WTC11 (cell line): ENCODE measurements at places on chromosomes 1 and 21. TPM values are rescaled to one million over a fixed set of nuclear protein-coding genes. Genes with fewer than 3 reads are reported as not detected.

The CDC42BPA gene
- total RNA-seq, result 22.2 to 25.2 TPM (median 22.9 TPM) in 3 replicates

The RGS2 gene
- total RNA-seq, result 13.1 to 19.1 TPM (median 18.7 TPM) in 3 replicates

The KRTAP13-2 gene
- not detected in 3 replicates for total RNA-seq

The EPHX1 gene
- total RNA-seq, result 60.9 to 66.2 TPM (median 64.4 TPM) in 3 replicates

DNA sequence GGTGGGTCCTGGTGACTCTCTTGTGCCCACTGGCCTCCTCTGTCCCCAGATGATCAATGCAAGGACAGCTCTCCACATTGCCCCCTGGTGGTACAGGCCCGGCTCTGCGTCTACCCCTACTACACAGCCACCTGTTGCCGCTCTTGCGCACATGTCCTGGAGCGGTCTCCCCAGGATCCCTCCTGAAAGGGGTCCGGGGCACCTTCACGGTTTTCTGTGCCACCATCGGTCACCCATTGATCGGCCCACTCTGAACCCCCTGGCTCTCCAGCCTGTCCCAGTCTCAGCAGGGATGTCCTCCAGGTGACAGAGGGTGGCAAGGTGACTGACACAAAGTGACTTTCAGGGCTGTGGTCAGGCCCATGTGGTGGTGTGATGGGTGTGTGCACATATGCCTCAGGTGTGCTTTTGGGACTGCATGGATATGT lies 10.8 kb downstream of the ADAMTSL4 start:
- peak; percentile 87 for DNase-seq

DNA sequence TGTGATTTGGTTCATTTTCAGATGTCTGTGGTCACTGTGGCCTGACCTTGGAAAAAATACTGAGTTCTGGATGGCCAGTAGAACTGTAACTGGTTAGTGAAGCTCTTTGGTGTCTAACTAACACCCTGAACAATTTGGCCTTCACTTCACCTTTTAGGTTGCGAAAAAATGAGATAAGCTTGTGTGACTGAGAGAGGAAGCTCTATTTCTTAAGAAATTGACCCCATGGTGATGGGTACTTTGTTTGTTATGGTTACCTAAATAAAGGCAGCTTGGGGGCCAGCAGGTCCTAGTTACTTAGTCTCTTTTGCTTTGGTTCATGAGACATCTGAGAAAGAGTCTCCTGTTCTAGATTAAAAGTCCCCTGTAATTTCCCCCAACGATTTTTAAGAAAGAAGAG lies 181.6 kb downstream of the ZNF326 start:
- DNase-seq, result no peak

- no peak for DNase-seq
These were observed 67.9 kb upstream of the EFHD2 start for GRCh38 chr1:15341634-15342407.

DNA sequence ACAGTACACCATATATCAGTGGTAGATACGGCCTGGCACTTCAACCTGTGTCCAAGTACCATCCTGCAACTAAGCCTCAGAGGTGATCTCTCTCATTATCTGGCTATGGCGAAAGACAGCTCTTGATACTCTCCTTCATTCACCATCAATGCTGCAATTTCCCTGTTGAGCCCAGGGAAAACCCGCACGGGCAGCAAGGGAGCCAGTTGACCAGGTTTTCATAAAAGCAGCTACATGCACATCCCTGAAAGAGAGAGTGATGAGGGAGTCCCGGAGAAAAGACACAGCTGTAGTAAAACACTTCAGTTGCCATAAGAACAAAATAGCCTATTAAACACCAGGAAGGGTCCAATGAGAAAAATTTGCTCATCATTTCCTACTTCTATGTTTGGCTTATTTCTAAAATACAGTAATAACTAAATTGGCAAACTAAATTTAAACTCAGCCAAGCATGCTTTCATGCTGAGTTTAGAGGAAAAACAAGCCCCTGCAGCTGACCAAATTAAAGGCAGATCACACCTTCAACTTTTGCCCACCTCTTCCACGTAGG lies 68.3 kb downstream of the CAPZB start:
- DNase-seq, result no peak
